Frontal cortex (tissue), 4 donors: ENCODE measurements at places on chromosomes 11 and 22.

DNA sequence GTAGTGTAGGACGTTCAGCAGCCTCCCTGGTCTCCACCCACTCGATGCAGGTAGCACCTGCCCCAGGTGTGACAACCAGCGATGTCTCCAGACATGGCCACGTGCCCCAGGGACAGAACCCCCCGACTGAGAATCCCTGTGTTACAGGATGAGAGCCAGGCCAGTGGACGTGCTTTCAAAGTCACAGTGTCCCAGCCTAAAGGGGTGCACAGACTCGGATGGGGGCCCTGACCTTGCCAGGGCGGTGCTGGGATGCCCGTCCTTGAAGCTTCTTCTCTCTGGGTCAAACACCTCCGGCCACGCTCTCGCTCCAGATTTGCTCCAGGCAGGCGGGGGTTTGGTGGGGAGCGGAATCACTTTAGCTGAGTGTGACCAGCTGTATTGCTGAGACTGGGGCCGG lies 23.3 kb upstream of the GAL start:
- DNase-seq = no peak

DNA sequence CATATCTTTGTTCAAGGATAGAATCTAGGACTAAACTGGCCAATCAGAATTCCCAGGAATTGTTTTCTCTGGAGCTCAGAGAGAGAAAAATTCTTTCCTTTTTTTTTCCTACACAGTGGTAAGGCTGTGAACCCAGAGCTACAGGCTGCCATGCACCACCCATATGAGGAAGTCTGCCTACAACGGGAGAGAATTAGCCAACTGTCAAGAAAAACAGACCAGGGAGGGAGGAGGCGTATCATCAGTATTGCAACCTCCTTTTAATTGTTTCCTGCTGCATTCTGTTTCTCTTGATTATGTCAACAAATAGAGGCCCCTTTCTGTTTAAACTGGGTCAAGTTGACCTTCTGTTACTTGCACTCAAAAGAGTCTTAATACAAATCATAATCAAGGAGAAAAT lies 176.5 kb upstream of the UBASH3B start:
- DNase-seq = no peak

GRCh38 chr11:62855571-62856332 lies 16.4 kb upstream of the WDR74 start:
- peak; percentile 76 for DNase-seq

DNA sequence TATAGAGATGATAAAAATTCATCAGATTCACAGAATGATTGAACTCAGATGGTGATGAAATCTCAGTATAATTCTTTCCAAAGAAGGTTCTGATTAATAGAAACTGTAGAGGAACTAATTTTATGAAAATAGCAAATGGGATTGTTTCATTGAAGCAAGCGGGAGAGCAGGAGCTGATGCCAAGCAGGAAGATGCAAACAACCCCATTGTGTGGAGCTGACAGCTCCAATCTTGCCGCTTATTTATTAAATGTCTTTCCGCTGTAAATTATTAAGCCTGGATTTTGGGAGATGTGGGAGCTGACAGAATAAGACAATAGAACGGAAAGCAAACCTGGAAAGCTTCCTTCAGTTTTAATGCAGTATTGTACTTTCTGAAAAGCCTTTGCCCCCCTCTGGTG lies 6.0 kb upstream of the TMEM218 start:
- no peak for DNase-seq

GRCh38 chr11:57567515-57568329 lies at the start of gene UBE2L6:
Gene UBE2L6, minus strand, starts transcription at chr11:57567672. Its CDS starts 61 bp downstream, at chr11:57567611.
- DNase-seq = peak; percentile 63

DNA sequence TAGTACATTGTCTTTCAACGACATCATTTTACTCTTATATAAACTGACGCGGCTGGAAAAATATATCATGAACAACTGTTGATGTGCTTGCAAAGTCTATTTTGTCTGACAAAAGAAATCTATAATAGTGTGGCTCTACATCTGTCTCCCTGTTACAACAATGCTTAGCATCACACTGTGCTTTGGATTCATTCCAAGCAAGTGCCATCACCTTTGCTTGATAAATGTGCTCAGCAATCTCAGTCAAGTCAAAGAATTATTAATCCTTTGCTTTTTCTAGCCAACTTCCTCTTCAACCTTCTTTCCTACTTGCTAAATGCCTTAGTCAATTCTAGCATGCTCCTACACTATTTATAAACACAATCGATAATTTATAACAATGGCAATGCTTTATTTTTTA lies 140.5 kb downstream of the FCHSD2 start:
- no peak for DNase-seq

- no peak for DNase-seq
These were observed 54.4 kb downstream of the TRAF6 start for GRCh38 chr11:36455658-36456111.

GRCh38 chr11:118620529-118621070 lies 13.2 kb downstream of the PHLDB1 start:
- DNase-seq = no peak

GRCh38 chr11:66840317-66841091 lies 2.7 kb upstream of the RCE1 start:
- no peak for DNase-seq

- DNase-seq = peak; percentile 73
These were observed 580 bp downstream of the ILK start for GRCh38 chr11:6604081-6604626.

GRCh38 chr22:28670756-28671155 lies 8.9 kb downstream of the TTC28 start:
- no peak for DNase-seq

GRCh38 chr11:34351051-34351450 lies 6.8 kb downstream of the ABTB2 start:
- DNase-seq = no peak
